ENCODE measurements at places on chromosomes 7 and 10. TPM values are rescaled to one million over a fixed set of nuclear protein-coding genes. Genes with fewer than 3 reads are reported as not detected.

DNA sequence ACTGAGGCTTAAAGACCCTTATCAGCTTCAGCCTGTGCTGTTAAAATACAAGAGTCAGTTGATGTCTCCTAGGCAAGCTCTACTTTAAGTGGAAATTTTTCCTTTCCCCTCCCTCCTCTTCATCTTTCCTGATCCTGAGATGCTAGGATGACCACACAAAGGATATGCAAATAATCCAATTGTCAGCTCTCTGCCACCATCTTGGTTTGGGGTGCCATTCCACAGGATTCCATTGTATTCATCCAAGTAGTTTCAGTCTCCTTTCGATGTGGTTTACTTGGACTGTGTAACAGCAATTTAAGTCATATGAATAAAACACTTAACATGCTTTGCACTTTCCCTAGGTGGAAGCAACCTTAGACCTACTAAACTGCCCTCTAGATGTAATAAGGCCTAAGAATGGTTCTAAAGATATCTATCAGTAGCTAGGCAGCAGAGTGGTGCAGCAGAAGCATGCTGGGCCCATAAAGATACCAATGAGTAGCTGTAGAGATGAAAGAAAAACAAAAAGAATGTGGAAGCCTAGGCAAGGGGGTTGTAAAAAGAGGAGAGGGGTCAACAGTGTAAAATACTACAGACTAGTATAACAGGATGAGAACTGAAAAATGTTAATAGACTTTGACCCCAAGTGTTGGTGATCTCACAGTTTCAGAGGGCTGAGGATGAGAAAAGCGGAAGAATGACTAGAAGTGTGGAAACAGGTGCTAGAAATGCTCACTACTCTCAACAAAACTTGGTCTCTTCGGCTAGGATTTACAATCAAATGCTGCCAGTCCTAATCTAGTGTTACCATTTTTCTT, 2.4 kb upstream of the CFAP69 start:
- H3K36me3 ChIP-seq, result no peaks in the 10 kb centered on the region
- no peak for DNase-seq
- H3K27me3 ChIP-seq, result peaks cover 31% of the 10 kb centered on the region
- H3K4me3 ChIP-seq, result no peak overlapping the region
- peaks cover 17% of the 10 kb centered on the region for H3K4me1 ChIP-seq

- H3K27me3 ChIP-seq, result peaks cover 19% of the 10 kb centered on the region
- no peak overlapping the region for H3K4me3 ChIP-seq
- H3K27ac ChIP-seq, result no peak overlapping the region
- no peaks in the 10 kb centered on the region for H3K36me3 ChIP-seq
- DNase-seq, result no peak
These were observed 123.8 kb downstream of the KCNMA1 start for GRCh38 chr10:77513781-77514331.

- H3K27me3 ChIP-seq, result no peaks in the 10 kb centered on the region
- H3K4me3 ChIP-seq, result peak overlapping the region; percentile 9
- no peaks in the 10 kb centered on the region for H3K36me3 ChIP-seq
- DNase-seq, result peak; percentile 19
- H3K4me1 ChIP-seq, result peaks cover 19% of the 10 kb centered on the region
These were observed 13.7 kb upstream of the HERC4 start for GRCh38 chr10:68088740-68089139.

GRCh38 chr10:100043796-100044195, 34.0 kb upstream of the DNMBP start:
- no peak overlapping the region for H3K4me3 ChIP-seq
- H3K27ac ChIP-seq, result no peak overlapping the region
- peaks cover 16% of the 10 kb centered on the region for H3K4me1 ChIP-seq
- H3K36me3 ChIP-seq, result no peaks in the 10 kb centered on the region
- no peaks in the 10 kb centered on the region for H3K27me3 ChIP-seq
- no peak for DNase-seq

GRCh38 chr10:24531439-24531838, 192.2 kb downstream of the ARHGAP21 start:
- H3K4me1 ChIP-seq, result no peaks in the 10 kb centered on the region
- no peak overlapping the region for H3K4me3 ChIP-seq
- H3K27me3 ChIP-seq, result peaks cover 20% of the 10 kb centered on the region
- no peaks in the 10 kb centered on the region for H3K36me3 ChIP-seq
- no peak overlapping the region for H3K27ac ChIP-seq

GRCh38 chr7:22660732-22661131, 66.3 kb upstream of the IL6 start:
- peaks cover 43% of the 10 kb centered on the region for H3K4me1 ChIP-seq
- no peak overlapping the region for H3K4me3 ChIP-seq
- H3K36me3 ChIP-seq, result no peaks in the 10 kb centered on the region

- peak overlapping the region; percentile 80 for H3K4me3 ChIP-seq
- peak overlapping the region; percentile 77 for H3K27ac ChIP-seq
- H3K36me3 ChIP-seq, result peaks cover 6% of the 10 kb centered on the region
- H3K27me3 ChIP-seq, result no peaks in the 10 kb centered on the region
- peaks cover 96% of the 10 kb centered on the region for H3K4me1 ChIP-seq
These were observed 16.1 kb downstream of the OGDH start for GRCh38 chr7:44622342-44623151.

GRCh38 chr7:124246262-124246863, 213.5 kb upstream of the TMEM229A start:
- no peak overlapping the region for H3K27ac ChIP-seq
- no peaks in the 10 kb centered on the region for H3K27me3 ChIP-seq
- H3K4me1 ChIP-seq, result no peaks in the 10 kb centered on the region
- no peaks in the 10 kb centered on the region for H3K36me3 ChIP-seq

GRCh38 chr10:100864978-100865377, 47.8 kb upstream of the SLF2 start:
- no peak overlapping the region for H3K27ac ChIP-seq
- no peak overlapping the region for H3K4me3 ChIP-seq
- peaks cover 52% of the 10 kb centered on the region for H3K27me3 ChIP-seq
- peaks cover 6% of the 10 kb centered on the region for H3K4me1 ChIP-seq
- H3K36me3 ChIP-seq, result no peaks in the 10 kb centered on the region

DNA sequence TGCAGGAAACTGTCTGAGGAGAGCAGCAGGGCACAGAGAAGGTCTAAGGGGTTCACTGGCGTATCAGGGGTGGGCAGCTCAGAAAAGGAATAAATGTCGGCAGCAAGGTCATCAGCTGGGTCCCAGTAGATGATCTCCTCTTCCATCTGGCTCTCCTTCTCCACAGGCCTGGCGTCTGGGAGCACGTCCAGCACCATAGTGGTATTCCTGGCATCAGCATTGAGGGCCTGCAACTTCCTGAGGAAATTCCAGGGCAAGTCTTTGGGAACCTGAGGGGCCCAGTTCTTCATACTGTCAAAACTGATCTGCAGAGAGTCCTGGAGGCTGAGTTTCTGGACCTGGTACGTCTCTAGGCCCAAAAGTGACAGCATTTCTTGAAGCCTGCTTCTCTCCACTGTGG, 9.6 kb upstream of the MRPS24 start:
- H3K4me1 ChIP-seq, result no peaks in the 10 kb centered on the region
- no peak overlapping the region for H3K4me3 ChIP-seq
- DNase-seq, result no peak
- H3K27ac ChIP-seq, result no peak overlapping the region
- H3K36me3 ChIP-seq, result peaks cover 15% of the 10 kb centered on the region

DNA sequence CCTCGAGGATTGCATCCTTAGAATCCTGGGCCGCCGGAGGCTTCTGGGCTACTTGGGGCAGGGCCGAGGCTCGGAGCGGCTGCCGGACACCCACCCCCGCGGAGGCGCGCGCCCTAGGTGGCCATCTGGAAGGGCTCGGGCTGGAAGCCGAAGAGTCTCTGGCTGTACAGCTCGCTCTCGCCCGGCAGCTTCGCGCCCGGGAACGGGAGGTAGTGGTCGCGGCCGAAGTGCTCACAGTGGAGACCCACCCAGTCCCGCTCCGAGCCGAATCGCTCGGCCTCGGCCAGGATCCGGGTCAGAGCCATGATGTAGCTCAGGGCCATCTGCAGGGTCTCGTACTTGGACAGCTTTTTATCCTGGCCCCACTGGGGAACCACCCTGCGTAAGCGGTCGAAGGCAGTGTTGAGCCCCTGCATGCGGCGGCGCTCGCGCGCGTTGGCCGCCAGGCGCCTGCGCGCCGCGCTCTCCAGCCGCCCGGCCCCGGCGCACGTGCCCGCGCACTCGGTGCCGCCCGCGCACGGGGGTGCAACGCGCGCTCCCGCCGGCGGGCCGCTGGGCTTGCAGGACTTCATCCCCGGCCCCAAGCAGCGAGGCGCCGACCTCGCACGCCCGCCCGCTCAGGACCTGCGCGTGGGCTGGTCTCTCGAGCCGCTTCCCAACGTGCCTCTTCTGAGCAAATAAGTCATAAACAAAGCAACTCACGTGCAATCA, 652 bp downstream of the ATOH7 start:
- H3K4me3 ChIP-seq, result peak overlapping the region; percentile 81
- peak; percentile 53 for DNase-seq
- no peaks in the 10 kb centered on the region for H3K36me3 ChIP-seq

DNA sequence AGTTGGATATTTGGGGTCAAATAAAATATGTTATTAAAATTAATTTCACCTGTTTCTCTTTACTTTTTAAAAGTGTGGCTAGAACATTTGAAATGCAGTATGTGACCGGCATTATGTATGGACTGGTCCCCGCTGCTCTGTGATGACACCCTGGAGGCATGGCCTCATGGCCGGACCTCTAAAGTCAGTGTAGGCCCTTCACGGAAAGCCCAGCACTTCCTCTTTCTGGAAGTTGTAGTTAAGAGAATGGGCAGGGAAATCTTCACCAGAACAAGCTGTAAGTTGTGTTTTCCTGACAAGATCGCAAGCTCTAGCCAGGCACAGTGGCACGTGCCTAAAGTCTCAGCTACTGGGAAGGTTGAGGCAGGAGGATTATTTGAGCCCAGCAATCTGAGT, 38.3 kb upstream of the SRGN start:
- H3K4me3 ChIP-seq, result no peak overlapping the region
- H3K4me1 ChIP-seq, result peaks cover 87% of the 10 kb centered on the region
- no peak overlapping the region for H3K27ac ChIP-seq
- peaks cover 2% of the 10 kb centered on the region for H3K36me3 ChIP-seq
- no peak for DNase-seq

- H3K4me3 ChIP-seq, result peak within 1 kb of the TSS; percentile 66
- H3K27me3 ChIP-seq, result peaks cover 50% of the 10 kb centered on the region
- peaks cover 11% of the 10 kb centered on the region for H3K4me1 ChIP-seq
- peaks cover 4% of the 10 kb centered on the region for H3K36me3 ChIP-seq
- H3K27ac ChIP-seq, result no peak within 1 kb of the TSS
- DNase-seq, result no peak
These were observed at the start of gene PTPRZ1 for GRCh38 chr7:121872831-121873288. Gene PTPRZ1, plus strand, starts transcription at chr7:121873161. Its CDS starts 339 bp downstream, at chr7:121873500.

DNA sequence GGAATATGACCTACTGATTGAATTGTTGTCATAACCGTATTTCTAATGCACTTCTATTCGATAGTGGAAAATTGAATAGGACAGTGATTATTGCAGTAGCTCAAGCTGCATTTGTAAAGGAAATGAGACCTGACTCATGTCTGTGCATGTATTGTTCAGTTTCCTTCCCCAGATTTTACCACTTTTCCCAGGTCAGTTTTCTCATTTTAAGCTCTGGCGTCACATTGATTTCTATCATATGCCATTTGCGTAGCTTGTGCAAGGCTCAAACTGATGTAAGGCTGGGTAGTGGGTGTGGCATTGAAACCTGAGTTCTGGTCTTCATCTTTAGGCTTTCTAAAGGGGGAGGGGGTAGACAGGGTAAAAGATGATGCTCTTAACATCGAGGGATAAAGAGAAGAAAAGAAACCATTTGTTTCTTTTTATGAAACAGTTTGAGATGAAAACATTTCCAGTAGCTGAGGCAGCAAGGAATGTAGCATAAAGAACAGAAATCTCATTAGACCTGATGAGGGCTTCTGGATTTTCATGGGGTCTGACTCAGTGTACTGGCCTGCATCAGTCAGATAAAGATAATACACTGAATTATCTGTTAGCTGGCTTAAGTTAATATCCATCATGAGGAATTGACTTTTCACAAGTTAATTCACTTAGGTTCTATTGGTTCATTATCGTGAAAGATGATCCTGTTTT, 182.3 kb upstream of the CDCA7L start:
- no peaks in the 10 kb centered on the region for H3K36me3 ChIP-seq
- H3K27me3 ChIP-seq, result peaks cover 23% of the 10 kb centered on the region
- H3K27ac ChIP-seq, result no peak overlapping the region
- DNase-seq, result no peak
- no peak overlapping the region for H3K4me3 ChIP-seq
- H3K4me1 ChIP-seq, result no peaks in the 10 kb centered on the region

- no peak overlapping the region for H3K4me3 ChIP-seq
- DNase-seq, result no peak
- no peaks in the 10 kb centered on the region for H3K4me1 ChIP-seq
- peaks cover under 1% of the 10 kb centered on the region for H3K36me3 ChIP-seq
- H3K27me3 ChIP-seq, result no peaks in the 10 kb centered on the region
These were observed 46.3 kb downstream of the PITRM1 start for GRCh38 chr10:3126249-3126648.

DNA sequence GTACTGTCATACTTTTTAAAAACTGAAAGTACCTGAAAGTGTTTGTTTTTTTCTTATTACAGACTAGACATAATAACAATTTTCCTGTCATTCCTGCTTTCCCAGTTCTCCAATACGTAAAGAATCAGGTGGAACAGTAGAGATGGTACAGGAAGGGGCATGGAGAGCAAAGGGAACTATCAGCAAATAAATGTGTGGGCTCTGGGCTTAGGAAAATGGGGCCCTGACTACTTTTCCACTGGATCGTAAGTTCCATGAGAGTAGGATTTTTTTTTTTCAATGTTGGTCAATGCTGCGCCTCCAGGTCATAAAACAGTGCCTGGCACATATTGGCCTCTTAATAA, 15.2 kb upstream of the FAS start:
- H3K27me3 ChIP-seq, result no peaks in the 10 kb centered on the region
- peak overlapping the region; percentile 100 for H3K4me3 ChIP-seq
- no peaks in the 10 kb centered on the region for H3K36me3 ChIP-seq
- no peak for DNase-seq

DNA sequence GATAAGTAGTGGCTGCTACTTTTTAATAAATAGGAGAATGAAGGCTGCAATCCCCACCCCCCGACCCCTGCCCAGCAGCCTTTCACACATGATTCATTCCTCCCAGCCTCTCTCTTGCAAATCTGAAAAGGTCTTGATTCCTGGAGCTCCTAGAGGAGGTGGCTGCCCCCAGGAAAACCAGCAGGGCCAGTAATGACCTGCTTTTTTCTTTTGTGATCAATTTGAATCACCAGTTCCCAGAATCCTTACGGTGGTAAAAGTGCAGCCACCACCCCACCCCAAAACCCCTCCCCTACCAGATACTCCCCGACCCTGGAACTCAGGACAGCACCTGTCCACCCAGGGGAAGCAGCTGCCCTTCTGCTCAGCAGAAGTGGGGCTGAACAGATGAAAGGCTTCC, 108.9 kb downstream of the C10orf105 start:
- H3K4me3 ChIP-seq, result no peak overlapping the region
- H3K4me1 ChIP-seq, result peaks cover 7% of the 10 kb centered on the region
- no peak overlapping the region for H3K27ac ChIP-seq

GRCh38 chr7:128054511-128054910, 23.3 kb upstream of the LRRC4 start:
- H3K4me3 ChIP-seq, result no peak overlapping the region
- no peaks in the 10 kb centered on the region for H3K27me3 ChIP-seq
- H3K27ac ChIP-seq, result no peak overlapping the region

The ACSM6 gene
- total RNA-seq, result not detected

The PVRIG gene
- total RNA-seq, result 26.7 TPM

The CTAGE8 gene
- total RNA-seq, result 1.5 TPM

Data from activated T-cell treated with anti-CD3 and anti-CD28 coated beads, Interleukin-2, amount 50 U/mL, for 72 hours (primary cell).